ENCODE measurements at places on chromosomes 2 and 18.

DNA sequence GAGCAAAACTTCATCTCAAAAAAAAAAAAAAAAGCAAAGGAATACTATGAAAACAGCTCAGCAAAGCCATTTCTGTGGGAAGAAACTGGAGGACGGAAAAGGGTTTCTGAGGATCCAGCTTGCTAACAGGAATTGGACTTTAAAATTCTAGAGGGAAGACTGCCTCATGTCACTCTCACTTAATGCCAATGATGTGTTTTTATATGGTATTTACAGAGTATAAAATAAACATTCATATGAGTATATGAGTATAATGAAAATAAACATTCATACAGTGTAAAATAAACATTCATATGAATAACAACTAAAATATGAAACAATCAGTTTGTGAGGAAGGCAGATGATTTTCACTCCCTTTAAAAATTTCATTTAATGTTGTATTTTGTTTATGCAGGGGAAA lies 43.9 kb downstream of the CHMP3 start:
- no peak for DNase-seq

DNA sequence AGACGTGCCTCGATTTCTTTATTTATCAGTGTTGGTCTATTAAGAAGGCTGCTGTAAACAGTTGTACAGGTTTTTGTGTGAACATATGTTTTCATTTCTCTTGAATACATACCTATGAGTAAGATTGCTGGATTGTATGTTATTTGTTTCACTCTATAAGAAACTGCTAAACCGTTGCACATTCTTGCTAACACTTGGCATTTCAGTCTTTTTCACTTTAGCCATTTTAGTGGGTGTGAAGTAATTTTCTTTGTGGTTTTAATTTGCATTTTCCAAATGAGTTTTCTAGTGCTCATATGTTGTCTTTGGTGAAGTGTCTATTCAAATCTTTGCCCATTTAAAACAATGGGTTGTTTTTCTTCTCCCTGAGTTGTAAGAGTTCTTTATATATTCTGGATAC lies 221.5 kb upstream of the SMAD7 start:
- DNase-seq: no peak

GRCh38 chr2:120239488-120240287 lies 13.0 kb upstream of the RALB start:
- no peak for DNase-seq

DNA sequence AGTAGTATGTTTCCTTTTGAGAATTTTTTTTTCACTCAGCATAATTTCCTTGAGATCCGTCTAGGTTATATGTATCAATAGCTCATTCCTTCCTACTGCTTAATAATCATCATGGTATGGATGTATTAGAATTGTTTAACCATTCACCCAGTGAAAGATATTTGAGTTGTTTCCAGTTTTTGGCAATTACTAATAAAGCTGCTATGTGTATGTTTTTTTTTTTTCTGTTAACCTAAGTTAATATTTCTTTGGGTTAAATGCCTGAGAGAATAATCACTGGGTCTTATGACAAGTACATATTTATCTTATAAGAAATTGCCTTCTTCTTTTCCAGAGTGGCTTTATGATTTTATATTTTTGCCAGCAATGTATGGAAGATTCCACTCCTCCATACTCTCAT lies 96.4 kb upstream of the ST6GAL2 start:
- DNase-seq: no peak

GRCh38 chr2:158845859-158846258 lies 50.7 kb downstream of the DAPL1 start:
- DNase-seq: no peak

DNA sequence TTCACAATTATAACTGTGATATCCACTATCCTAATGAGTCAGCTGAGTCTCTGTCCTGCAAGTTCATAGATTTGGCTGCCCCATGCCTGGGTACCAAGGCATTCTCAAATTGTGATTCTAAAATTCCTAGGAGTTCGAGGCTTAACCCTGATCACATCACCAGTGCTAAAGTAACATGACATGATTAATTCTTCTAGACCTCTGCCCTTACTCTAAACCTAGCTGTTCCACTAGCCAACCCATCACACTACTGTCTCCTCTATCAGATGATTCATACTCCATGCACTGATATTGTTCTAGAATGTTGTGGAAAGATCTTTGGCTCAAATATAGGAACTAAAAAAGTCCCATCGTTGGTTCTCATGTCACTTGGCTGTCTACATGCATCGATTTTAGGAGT lies 487.6 kb downstream of the PIK3C3 start:
- no peak for DNase-seq

DNA sequence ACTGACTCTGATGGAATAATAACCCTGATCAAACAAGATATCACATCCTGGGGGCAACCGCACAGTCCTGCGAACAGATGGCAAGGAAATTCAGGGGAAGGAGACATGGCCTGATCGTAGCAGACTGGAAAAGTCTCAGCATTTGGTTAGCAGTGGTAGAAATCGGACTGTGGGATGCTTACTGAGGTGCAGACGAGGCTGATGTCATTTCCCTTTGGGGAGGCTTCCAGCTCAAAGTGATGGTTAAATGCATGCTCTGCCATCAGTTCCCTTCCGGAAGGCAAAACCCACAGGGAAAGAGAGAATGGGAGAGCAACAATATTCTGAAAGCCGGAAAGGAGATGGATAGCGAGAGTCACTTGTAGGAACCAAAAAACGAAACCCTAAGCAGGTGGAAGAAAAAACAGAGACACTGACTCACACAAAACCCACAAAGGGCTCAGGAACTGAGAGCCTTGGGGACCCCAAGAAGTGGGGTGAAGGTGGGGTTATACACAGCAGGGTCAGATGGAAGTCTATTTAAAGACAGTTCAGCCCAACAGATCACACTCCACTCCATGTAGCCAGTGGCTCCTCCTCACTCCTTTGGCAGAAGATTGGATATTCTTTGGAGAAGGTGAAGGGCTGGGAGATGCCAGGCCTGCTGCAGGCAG lies 93.1 kb downstream of the INPP5D start:
- DNase-seq: no peak

- DNase-seq: no peak
Observed at GRCh38 chr2:184646593-184646992, 48.3 kb downstream of the ZNF804A start.

Data from stimulated activated CD4-positive, alpha-beta T cell treated with anti-CD3 and anti-CD28 coated beads, Interleukin-15, amount 100 ng/mL, for 1 hour (primary cell).